ENCODE measurements at places on chromosomes 11 and 22.

- DNase-seq, result no peak
Observed at GRCh38 chr22:27613099-27614005, 188.2 kb downstream of the MN1 start.

- no peak for DNase-seq
Observed at GRCh38 chr11:9396752-9397151, 12.3 kb downstream of the IPO7 start.

GRCh38 chr22:46936378-46936903 is 174.0 kb downstream of the TBC1D22A start:
- no peak for DNase-seq

GRCh38 chr22:41650821-41651220 is 29.7 kb downstream of the XRCC6 start:
- DNase-seq, result no peak

GRCh38 chr11:120689596-120690275 is 178.2 kb downstream of the GRIK4 start:
- no peak for DNase-seq

- no peak for DNase-seq
Observed at GRCh38 chr22:46355369-46355995, 20.0 kb downstream of the TRMU start.

- DNase-seq, result no peak
Observed at GRCh38 chr11:104118105-104118744, 45.7 kb downstream of the PDGFD start.

DNA sequence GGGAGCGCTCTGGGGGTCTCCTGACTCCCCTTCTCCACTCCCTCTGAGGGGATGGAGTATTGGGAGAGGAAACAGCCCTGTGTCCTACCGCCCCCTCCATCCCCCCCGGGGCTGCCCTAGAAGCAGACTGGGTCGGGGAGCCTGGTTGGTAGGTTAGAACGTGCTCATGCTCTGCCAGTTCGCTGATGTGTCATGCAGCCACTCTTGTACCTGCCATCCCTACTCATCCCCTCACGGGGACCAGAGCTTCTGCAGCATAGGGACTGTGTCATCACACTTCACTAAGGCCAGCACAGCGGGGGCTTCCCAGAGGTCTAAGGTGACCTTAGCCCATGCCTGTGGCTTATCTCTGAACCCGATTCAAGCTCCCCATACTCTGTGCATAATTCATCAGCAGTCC is 4.7 kb downstream of the KCNJ1 start:
- DNase-seq, result no peak

DNA sequence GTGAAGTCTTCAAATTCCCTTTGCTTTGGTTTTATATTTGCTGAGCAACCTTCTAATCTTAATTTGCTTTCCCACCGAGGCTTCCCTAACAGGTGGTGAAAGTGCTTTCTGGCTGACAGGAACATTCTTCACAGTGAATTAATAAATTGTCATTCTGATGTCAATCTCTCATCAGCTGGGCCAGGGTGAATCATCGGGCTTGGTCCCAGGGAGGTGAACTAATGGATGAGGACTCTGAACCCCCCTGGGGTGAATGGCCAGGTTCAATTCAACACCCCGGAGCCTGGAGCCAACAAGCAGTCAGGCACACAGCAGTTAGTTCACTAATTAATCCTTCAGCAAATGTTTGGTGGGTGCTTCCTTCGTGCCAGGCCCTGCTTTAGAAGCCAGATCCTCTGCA is 155.4 kb upstream of the PDGFD start:
- DNase-seq, result no peak

GRCh38 chr11:69219991-69220390 is 64.3 kb downstream of the SMIM38 start:
- no peak for DNase-seq

GRCh38 chr22:34973926-34974325 is 92.0 kb upstream of the ISX start:
- DNase-seq, result no peak

DNA sequence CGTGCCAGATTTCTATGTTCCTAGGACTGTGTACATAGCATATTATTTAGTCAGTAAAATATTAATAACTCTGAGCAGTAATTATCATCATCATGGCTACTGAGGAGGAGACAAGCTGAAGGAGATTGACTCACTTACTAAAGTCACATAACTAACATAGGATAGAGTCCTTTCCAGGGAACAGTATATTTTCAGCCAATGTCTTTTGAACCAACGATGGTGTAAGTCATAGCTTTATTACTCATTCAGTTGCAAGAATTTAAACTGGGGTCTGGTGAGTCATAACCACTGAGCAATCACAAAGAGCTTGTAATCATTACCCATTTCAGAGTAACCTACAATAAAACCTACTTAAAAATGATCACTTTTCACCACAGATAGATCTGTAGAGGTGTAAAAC is 1564.8 kb upstream of the TENM4 start:
- DNase-seq, result no peak

GRCh38 chr11:124896071-124896750 is 1.5 kb downstream of the ROBO4 start:
- DNase-seq, result no peak

DNA sequence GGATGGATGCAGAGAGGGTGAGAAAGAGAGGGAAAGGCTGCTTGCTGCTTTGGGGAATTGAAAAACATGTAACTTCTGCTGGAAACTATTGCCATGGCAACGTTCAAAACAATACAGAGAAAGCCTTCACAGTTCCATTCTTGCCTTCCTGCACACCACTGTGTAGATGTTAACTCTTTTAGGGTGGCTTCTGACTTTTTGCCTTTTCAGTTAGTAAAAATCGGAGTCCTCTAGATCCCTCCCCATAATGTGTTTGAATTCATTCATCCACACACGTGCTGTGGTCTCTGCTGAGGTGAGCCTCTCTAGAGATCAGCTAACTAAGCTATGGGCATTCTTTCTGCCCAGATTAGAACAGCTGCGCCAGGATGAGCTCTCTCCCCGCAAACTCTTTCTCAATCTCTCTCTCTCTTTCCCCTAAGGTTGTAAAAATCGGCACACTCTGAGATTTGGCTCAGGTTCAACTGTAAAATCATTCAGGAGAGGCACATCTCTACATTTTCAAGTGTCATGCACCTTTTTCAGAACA is 1178.3 kb downstream of the LRRC4C start:
- no peak for DNase-seq

DNA sequence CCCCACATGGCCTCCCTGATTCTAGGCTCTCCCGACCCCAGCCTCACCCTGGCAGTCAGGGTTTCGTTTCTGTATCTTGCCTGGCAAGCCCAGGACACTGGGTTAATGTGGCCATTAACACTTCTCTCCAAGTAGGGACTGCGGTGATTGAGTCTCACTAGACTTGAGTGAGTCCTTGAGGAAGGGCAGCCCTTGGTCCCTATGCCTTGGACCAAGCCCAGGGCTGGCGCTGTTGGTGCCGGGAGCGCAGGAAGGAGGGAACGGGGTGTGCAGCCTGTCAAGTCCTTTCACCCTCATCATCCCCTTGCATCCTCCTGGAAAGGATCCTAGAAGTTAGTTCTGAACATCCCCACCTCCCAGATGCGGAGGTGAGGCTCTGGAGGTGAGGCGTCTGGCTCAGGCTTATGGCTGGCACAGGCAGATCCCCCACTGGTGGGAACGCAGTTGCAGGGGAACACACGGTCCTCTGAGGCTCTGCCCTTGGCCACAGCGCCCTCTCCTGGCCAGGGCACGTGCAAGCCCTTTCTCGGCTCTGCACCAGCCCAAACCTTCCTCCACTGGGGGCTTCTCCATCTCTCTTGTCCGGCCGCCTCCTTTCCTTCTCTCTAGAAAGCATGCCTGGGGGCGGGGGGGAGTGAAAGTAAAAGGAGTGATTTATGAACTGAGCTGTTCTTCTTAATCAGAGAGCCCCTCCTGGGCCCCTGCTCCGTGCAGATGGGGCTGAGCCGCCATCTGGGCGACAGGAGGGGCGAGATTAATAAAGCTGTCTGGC is 56.7 kb downstream of the TP53I11 start:
- DNase-seq, result peak; percentile 7

- DNase-seq, result no peak
Observed at GRCh38 chr11:129375751-129376657, at the start of gene BARX2. Gene BARX2, plus strand, starts transcription at chr11:129375848. Its CDS starts 188 bp downstream, at chr11:129376036.

Data from NCI-H1436 treated with DMSO at 0.1 percent for 48 hours (cell line).